ENCODE measurements at places on chromosomes 1 and 21.
A peak's percentile ranks its signal among the peaks of the same experiment; 100 is the strongest.

GRCh38 chr1:204672482-204673121 is 12.9 kb downstream of the LRRN2 start:
- no peak for DNase-seq

DNA sequence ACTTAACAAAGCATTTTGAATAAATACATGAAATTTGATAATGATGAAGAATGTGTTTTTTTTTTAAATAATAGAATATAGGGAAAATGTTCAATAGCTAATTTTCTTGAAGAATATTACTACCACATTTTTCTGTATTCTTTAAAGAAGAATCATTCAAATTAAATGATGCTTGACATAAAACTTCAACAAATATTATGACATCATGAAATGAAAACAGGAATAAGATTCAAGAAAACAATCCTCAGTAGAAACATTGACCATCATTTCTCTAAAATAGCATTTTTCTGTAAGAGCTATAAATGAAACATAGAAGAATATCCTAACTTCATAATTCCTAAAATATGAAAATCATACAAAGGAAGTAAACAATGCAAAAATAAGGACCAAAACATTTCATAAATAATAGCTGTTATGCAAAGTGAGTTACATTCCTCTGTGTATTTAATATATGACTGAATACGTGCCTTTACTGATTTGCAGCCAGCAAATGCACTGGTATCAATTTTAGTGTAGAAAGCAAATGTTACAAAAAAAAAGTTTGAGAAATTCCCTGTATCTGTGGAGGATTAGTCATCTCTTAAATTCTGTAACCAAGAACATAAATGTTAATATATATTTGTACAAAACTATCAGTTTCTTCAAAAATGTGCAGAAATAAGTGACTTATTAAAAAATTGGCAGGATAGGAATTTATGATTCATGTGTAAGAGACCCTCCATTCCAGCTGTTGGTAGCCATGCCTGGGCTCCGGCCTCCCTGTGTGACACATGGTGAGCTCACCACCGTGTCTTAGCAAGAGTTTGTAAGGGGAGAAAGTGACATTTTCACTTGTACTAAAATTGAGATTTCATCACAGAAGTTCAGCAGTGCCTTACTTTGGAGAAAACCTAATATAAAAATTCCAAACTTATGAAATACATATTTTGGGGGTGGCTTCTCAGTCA is 15.0 kb upstream of the PTPN14 start:
- DNase-seq: no peak

DNA sequence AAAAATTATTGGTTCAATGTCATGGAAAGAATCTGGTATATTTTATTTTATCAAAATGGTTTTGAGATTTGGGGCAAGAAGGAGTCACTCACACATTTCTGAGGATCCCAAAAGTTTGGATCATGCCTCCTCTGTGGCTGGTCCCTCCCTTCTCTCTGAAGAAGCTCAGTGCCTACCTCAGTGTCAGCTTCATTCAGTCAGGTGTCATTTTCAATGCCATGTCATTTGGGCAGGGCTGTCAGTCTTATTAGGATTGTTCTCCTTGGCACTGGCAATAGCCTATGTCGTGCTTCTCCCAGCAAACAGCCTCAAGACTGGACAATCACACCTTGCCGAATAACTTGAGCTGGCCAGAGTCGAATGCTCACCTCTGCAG is 264.5 kb upstream of the CAMK1G start:
- DNase-seq: no peak

- DNase-seq: no peak
Measured at GRCh38 chr1:65793359-65793732, 651 bp downstream of the PDE4B start.

DNA sequence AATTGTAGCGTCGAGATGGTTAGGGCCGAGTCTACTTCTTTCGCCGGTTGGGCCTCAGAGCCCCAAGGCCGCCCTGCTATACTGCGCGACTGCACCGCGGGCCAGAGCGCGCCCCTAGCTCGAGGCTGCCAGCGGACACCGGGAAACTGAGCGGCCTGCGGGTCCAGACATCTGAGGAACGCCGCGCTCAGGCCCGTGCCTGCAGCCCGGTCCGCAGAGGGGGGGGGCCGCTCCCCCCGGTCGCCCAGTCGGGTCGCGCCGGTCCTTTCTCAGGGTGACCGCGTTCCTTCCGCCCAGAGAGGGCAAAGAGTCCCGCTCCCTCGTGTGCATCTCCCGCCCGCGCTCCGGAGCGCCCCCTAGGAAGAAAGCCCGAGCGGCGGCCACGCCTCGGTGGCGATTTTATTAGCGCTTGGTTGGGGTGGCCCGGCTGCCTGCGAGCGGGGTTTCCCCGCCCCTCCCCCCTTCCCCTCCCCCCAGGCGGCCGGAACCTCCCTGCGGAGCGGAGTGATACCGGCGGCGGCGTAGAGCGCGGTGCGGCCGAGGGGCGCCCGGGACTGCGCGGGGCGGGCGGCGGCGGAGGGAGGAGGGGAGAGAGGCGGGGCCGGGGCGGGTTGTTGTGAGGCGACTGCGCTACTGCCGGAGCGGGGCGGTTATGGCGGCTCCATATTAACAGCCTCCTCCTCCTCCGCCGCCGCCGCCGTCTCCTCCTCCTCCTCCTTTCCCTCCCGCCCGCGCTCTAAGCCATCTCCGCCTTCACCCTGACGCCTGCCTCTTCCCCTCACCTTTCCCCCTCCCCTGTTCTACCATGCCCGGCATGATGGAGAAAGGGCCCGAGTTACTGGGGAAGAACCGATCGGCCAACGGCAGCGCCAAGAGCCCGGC is at the start of gene RCOR3:
RCOR3 (plus strand) TSS at position 611 of the 882 bp plus-strand sequence; CDS start at position 806, 195 bp downstream.
- DNase-seq: peak; percentile 89

- DNase-seq: no peak
Measured at GRCh38 chr21:34199121-34199910, 125.9 kb downstream of the MRPS6 start.

DNA sequence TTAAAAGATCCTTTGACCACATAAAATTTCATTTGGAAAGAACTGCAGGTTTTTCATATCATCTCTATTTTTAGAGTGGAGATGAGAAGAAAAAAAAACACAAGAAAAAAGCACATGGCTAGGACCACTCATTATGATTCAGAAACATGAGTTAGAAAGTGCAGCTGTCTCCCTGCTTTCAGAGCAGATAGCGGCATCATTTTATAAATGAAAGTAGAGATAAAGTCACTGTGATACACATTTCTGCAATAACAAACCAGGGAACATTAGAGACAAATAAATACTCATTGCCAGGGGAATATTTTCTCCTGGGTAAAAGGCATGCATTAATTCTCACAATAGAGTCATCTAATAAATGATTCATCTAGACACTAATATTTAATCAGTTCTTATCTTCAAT is 87.5 kb upstream of the PLPPR4 start:
- DNase-seq: no peak

- no peak for DNase-seq
Measured at GRCh38 chr21:31553926-31554325, 105.6 kb upstream of the SOD1 start.

GRCh38 chr1:86419277-86419903 is 4.6 kb upstream of the CLCA2 start:
- no peak for DNase-seq

DNA sequence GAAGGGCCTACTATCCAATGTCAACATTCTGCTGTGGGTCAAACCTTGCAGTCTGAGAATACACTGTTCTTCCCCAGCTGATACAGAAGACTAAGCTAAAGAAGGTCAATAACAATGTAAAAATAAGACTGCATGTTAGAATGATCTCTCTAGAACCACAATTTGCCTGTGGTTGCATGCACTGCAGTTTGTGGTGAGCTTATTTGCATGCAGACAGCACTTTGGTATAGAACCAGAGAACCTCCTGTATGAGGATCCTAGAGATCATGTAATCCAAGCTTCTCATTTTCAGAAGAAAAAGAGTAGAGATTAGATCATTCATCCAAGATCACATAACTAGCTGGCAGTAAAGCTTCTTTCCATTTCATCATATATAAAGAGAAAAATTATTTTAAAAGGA is 15.8 kb downstream of the SYNJ1 start:
- no peak for DNase-seq

DNA sequence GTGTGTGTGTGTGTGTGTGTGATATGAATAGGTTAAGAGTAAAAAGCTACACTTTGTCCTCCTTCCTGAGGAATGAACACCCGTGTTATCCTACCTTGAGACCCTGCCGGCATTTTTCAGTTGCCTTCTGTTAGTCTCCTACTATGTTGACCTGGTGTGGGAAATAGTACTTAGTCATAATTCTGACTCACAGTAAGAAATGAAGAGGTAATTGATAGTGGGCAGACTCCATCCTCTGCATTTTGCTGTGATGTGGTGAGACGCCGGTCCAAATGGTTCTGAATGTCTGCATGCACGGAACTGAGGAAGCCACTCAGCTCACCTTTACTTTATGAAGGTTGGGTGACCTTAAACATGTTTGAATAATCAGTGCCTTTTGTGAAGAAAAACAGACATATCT is 12.6 kb downstream of the CD101 start:
- DNase-seq: no peak

- no peak for DNase-seq
Measured at GRCh38 chr1:208577381-208577905, 333.3 kb upstream of the PLXNA2 start.

- no peak for DNase-seq
Measured at GRCh38 chr1:86238226-86238625, 81.7 kb upstream of the COL24A1 start.

DNA sequence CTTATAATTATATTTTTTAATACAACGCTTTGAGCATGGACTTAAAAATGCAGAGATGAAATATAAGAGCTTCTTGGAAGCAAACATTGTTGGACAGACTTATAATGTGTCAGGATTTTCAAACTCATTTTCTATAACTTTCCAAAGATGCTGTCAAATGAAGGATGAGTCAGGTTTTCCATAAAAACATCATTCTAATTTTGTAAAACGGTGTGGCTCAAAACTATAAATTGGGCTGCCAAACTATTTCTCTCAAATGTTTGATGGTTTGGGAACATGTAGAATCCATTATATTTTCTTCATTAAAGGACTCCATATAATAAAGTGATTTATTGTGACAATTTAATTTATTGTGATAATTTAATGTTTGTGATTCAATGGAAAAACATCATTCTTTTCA is 511.2 kb downstream of the USP25 start:
- no peak for DNase-seq

GRCh38 chr1:150516616-150517015 is 1.1 kb downstream of the FALEC start:
- DNase-seq: no peak

GRCh38 chr1:221724931-221725605 is 16.8 kb downstream of the DUSP10 start:
- no peak for DNase-seq

DNA sequence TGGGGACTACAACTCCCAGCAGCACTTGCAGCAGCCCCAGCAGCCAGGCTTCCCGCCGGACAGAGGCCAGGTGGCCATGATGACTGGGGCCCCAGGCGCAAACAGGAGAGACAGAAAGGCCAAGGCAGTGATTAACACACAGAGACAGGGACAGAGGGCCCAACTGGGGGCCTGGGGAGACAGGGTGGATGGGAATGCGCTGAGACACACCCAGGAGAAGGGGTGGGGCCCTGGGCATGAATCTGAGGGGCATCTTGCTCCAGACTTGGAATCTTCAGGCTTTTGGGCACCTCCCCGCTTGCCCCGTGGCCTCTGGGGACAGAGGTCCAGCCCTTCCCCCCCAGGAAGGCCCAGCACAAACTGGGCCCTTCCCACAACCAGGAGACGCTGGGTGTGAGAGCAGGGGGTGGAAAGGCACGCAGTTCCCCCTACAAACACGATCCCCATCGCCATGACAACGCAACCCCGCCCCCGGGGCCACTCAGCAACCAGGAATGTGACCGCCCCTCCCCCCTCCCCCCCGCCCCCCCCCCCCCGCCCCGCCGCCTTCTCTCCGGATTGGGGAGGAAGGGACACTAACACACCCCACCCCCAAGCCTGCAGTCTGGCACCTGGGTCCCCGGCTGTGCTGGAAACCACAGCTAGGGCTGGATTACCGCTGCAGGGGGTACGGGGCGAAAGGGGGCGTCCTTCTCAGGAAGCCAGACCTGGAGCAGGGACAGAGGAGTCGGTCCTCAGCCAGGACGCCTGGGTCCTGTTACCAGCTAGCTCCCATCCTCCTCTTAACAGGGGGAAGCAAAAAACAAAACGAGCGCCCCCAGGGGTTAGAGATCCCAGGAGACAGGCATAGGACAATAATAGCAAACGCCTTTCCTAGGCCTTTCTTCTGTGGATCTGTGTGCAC is 4.5 kb downstream of the HDGF start:
- DNase-seq: peak; percentile 42

DNA sequence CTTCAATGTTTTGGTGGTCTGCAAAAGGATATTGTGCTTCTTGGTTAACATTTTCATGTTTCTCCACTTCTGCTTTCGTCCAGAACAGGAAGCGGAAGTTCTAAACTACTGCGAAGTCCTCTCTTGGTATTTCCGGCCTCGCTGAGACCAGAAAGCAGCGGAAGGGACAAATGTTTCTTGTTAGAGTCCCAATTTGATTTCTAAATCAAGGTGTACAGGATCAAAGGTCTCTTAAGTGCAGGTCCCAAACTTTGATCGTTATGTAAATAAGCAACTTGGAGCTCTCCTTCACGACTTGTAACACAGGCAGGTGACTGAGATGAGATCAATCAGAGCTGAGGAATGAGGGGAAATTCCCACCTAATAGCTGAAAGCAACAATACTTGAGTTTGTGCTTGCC is 40.1 kb upstream of the HMCN1 start:
- DNase-seq: no peak

GRCh38 chr1:199508653-199509052 is 518.9 kb upstream of the NR5A2 start:
- DNase-seq: no peak

DNA sequence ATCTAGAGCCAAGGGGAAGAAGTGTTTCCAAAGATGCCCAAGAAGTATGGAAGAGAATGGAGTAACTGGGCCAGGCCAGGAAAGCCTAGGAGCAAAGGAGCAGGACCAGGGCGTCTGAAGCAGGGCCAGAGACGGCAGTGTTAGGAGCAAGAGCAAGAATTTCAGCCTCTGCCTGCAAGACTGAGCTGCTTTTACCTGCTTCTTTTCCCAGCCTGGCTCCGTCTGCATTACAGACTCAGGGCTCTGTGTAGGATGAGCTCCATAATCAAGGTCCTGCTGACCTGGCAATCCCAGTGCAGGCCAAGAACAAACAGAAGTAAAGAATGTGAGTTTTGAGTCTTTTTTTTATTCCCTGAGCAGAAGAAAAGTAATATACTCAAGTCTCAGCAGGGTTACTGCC is 10.1 kb downstream of the FMO1 start:
- DNase-seq: no peak

DNA sequence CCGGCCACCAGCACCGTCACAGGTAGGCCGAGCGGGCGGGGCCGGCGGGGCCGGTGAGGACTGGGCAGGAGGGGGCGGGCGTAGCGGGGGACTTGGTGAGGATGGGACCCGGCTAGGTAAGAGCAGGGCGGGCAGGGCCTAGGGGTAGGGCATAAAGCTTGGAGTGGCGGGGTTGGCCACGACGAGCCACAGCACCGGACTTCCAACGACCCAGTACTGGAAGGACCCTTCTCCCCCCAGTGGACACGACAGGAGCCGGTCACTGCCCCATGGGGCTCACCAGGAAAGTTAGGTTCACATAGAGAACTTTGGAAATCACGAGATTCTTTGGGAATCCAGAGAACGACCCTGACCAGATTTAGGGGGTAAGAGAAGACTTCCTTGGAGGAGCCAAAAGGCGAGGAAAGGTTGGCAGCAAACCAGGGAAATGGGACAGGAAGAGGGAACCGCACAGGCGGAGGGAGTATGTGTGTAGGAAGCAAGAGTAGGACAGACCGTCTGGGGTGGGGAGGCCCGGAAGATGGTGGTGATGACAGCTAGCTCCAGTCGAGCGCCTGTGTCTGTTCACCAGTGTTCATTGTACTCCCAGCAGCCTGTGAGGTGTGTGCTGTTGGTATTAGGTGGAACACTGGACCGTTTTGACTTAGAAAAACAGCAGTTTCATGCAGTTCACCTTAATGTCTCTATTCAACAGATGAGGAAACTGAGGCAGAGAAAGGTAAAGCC is 20.4 kb downstream of the ZNF362 start:
- DNase-seq: no peak
